Right renal pelvis (tissue), 4 donors: ENCODE measurements at places on chromosomes 3 and 15. TPM values are rescaled to one million over a fixed set of nuclear protein-coding genes. Genes with fewer than 3 reads are reported as not detected.

DNA sequence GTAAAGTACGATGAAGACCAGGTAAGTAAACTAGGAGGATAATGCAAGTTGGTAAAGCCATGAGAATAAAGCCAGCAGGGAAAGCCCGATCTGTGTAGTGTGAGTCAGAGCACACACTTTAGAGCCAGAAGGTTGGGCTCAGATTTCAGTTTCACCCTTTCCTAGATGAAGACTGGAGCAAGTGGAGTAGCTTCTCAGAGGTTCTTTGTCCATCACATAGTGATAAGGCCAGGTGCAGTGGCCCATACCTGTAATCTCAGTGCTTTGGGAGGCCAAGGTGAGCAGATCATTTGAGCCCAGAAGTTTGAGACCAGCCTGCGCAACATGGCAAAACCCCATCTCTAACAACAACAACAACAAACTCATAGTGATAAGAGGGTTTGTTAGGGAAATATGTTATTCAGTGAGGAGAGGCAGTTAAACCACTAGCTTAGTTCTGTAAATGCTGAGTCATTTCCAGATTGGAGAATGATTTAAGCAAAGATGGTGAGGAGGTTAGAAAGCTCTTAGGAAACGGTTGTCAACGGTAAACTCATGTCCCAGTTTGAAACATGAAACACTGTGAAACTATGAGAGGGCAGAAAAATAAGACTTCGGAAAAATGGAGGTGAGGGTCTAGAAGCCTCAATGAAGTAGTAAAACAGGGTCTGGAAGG is 39.0 kb downstream of the IL12A start:
- DNase-seq = no peak

DNA sequence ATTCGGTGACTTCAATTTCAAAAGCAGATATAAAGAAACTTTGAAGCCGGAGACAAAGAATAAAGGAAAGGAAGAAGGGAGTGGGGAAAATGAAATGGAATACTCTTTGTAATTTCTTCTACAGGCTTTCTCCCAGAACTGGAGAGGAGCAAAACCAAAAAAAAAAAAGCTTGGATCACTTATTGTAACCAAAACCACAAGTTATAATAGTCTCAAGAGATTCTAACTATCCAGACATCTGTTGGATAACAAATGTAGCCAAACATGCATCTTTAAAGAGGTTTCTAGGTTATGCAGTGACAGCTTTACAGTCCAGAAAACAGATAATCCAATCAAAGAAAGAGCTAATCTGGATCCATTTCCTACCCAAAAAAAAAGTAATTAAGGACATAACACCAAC is 36.2 kb downstream of the VGLL3 start:
- DNase-seq = no peak

DNA sequence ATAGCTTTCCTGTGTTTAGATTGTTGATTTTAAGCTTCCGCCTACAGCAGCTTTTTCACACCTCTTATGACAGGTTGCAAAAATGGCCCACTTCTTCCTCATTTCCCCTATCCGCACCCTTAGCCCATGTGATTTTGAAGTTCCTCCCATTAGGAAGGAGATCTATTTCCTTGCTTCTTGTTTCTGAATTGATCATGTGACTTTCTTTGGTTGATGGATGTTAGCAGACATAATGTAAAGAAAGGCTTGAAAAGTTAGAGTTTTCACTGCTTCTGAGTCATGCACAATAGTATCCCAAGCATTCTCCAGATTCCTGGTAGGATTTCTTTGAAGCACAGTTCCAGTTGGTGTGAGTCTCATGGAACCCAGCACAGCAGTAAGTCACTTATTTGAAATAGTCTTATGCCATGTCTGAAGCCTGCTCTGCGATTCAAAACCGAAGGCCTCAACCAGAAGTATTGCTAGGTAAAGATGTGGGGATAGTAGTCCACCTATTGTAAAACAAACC is 76.6 kb downstream of the EDEM1 start:
- no peak for DNase-seq

SYNPR gene
- polyA plus RNA-seq = not detected

ENTPD3 gene
- 1.7 TPM for polyA plus RNA-seq

NANOGP8 gene
- 0.29 TPM for polyA plus RNA-seq
